ENCODE measurements at places on chromosomes 12 and 14.
A peak's percentile ranks its signal among the peaks of the same experiment; 100 is the strongest.

GRCh38 chr12:9039397-9039977 lies 50.1 kb downstream of the KLRG1 start:
- peak; percentile 59 for DNase-seq

- DNase-seq = no peak
Measured at GRCh38 chr12:20375560-20375959, 7.2 kb downstream of the PDE3A start.

- DNase-seq = no peak
Measured at GRCh38 chr12:13770576-13770975, 210.8 kb downstream of the GRIN2B start.

DNA sequence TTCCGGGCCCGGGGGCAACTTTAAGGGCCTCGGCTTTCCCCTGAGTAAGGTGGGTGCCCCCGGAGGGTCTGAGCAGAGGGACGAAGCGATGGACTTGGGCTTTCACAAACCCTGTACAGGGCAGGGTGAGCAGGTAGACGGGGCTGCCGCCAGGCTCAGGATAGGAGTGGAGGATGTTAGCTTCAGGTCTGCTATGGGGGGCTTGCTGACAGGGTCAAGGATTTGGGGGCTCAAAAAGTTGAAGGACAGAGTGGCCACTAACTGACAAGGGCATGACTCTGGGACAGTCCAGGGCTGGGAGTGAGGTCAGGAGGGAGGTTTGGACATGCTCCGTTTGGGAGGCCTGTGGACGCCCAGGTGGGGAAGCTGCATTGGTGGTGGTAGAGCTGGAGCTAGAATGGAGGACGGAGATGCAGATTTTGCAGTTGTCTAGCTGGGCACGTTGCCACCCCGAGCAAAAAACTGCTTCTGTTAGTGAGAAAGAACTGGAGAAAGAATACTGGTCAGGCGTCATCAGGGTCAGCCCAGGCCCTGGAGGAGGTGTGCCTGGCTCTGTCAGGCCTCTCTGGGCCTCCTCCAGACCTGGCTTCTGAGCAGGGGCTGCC lies 113.3 kb downstream of the ADGRD1 start:
- DNase-seq = no peak

DNA sequence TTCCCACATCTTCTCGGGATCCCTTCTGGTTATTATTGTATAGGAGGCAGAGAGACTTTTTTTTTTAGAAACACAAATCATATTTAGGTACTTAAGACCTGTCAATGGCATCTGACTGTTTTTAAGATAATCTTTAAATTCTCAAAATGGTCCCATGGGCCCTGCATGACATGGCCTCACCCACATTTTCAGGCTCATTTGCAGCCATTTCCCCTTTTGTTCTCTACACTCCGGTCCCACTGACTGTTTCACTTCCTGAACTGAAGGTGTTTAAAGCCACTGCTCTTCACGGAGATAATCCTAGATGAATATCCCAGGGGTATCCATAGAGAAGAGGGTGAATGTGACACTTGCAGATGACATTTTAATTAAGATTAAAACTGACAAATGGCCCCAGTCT lies 12.3 kb upstream of the C12orf71 start:
- no peak for DNase-seq

DNA sequence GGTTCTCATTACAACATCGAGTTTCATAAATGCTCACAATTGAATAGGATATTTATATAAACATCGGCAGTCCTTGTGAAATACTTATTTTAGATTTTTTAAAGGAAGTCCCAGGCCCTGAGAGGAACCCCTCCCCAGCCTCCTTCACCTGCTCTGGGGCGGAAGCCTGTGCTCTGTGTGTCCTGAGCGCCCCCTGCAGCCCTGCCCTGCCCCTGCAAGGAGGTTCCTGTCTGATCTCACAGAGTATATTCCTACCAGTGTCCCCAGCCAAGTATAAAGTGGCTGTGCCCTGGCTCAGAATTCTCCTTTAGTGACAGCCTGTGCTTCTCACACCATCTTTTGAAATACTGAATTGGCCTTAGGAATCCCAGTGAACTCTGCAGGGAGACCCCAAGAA lies 659.5 kb downstream of the TMEM121 start:
- DNase-seq = no peak

GRCh38 chr14:22852599-22852939 lies 16.2 kb downstream of the MMP14 start:
- DNase-seq = no peak

- no peak for DNase-seq
Measured at GRCh38 chr12:88648625-88649024, 68.4 kb upstream of the KITLG start.

DNA sequence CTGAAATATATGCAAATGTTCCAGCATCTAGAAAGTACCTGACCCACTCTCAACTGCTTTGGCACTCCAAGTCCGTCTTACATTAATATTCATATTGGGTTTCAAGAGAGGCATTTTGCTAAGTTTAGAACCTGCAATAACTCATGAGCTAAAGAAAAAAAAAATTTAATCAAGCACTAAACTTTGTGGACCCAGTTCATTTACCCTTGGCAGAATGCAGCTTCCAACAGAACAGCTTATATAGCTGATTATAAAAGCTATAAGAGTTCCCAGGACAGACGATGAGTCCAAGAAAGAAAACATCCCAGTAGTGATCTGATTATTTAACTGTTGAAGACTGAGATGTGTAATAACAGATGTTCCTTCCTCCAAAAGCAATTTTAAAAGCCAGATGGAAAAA lies 592.0 kb downstream of the KCNH5 start:
- no peak for DNase-seq

DNA sequence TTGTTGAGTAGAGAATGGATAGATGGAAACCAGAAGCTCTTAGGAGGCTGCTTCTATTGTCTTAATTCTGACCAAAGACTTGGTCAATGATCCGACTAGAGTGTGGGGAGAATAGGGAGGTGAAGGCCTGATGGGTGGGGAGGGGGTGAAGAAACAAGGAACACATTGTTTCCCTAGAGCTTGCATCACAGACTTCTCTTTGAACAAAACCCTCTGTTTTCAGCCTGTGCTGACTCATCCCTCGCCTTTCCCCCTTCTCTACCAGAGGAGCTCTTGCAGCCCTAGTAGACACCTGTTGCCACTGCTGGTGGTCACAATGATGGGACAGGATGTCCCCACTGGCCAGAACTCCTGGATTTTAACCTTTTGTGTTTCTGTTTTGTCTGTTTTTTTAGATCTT lies 46.8 kb upstream of the CISTR start:
- DNase-seq = peak; percentile 17

DNA sequence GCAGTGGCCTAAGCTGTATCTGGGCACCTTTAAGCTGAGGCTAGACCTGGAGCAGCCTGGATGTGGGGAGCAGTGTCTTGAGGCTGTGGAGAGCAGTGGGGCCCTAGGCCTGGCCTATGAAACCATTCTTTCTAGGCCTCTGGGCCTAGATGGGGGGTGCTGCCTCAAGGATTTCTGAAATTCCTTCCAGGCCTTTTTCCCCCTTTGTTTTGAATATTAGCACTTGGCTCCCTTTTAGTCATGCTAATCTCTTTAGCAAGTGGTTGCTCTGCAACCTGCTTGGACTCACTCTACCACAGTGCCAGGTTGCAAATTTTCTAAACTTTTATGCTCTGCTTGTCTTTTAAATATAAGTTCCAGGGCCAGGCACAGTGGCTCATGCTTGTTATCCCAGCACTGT lies 41.6 kb upstream of the RFX4 start:
- no peak for DNase-seq

DNA sequence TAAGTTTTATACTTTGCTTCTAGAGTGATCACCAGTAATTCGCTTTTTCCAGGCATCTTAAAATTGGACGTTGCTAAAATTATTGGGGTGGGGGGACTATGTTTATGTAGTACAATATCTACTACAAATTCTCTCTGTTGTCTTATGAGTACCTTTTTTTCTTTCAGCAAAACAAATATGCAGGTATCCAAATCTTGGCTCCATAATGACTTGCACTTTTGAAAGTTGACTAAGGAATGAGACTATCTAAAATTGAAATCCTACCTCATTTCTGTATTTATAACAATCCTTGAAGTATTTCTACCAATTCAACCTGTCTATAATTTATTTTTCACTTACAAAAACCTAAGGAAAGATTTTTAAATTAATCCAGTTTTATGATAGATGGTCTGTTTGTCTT lies 2.4 kb downstream of the DYNC1H1 start:
- DNase-seq = no peak

- DNase-seq = no peak
Measured at GRCh38 chr12:25926536-25926935, 31.9 kb upstream of the RASSF8 start.

DNA sequence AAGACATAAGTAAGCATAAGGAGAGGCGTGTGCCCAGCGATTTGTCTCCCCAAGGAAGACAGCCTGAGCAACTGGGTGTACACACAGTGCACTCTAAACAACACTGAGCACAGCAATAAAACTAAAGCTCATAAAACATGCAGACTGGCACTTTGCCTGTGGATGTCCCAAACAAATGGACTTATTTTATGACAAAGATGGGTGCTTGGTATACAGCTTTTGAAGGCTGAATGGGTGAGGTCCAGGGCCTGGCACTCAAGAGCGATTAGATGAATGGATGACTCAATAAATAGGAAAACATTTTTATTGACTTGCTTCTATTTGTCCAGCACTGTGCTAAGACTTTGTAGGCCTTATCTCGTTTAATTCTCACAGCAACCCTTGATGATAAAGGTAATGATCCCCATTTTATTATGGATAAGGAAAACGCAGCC lies 28.5 kb downstream of the LGMN start:
- DNase-seq = no peak

DNA sequence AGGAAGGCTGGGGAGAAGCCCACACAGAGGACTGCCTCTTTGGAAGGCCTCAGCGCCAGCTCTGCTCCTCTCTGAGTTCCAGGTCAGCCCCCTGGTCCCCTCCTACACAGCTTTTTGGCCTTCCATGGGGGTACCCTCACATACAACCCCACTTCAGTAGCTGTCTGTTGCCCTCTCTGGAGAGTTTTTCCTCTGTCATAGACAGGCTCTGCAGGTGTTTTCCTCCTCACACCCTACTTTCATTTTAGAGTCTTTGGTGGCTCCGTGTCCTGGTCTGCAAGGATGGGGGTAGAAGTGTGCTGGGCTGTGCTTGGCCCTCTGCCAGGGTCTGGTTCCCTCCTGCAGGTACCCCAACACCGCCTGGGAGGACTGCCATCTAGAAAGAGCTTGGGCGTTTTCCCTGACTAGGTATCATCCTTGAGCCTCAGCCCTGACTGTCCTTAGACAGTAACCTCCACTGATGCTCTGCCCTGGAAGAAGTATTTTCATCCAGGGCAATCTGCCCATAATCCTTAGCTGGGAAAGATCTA lies 15.1 kb downstream of the ZDHHC22 start:
- no peak for DNase-seq

DNA sequence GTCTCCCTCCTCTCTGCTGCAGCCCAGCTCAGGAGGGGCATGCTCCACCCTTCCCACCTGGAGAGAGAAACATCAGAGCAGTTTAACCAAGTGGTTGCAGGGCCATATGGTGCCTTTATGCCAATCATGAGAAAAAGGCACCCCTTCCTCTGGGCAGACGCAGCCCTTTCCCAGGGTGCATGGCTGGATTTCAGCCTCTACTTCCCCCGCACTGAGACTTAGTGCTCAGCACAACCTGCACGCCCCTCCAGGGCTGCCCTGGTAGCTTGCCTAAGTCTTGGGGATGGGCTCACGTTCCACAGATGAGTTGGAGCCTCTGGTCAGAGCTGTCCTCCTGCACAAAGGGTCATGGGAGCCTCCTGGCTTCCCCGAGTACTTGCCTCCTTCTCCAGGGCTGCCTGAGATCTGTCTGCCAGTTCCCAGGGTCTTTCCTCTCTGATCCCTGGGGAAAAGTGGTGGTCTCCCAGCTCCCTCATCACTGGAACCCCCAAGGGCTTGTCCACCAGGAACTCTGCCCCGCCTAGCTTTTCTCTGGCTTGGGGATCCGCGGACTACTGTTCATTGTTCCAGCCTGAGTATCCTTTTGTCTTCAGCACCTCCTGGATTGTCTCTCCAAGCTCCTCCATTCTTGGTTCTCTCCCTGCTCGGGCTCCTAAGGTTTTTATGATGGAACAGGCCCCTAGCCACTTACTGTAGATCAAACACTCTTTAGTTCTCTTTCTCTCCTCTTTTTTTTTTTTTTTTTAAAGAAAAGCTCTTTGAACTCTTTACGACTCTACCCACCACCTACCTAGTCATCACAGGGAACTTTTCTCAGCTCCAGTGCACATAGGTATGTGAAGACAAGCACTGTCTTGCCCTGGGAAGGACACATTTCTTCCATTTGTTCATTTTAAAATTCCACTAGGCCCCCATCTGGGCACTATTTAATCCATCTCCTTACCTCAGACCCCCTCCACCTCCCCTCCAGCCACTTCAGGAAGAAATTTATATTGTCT lies 6.1 kb upstream of the KRT74 start:
- DNase-seq = peak; percentile 73

- no peak for DNase-seq
Measured at GRCh38 chr12:121966959-121967358, 48.6 kb downstream of the CFAP251 start.

DNA sequence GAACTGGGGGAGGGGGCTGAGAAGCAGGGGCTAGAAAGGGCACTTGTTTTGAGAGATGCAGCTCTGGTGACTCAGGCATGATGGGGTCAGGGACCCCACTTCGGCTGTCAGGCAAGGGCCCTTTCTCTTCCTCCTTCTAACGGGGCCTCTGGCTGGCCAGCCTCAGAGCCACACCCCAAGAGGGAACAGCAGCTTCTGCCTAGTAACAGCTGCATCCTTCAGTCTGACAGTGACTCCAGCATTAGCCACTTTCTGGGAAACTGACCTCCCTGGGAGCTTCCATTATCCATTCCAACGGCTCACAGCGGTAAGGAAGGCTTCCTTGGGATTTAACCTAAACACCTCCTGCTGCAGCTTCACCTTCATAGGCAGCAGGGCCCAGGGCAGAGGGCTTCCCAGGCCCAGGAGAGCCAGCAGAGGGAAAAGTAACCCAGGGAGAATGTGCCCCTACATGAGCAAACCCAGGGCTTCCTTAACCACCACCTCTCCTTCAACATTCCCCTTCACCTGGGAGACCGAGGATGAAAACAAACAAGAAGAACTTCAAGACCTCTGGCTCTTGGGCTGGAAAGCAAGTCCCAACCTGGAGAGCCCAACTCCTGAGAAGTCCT lies 2.7 kb downstream of the NCKAP5L start:
- DNase-seq = peak; percentile 6

DNA sequence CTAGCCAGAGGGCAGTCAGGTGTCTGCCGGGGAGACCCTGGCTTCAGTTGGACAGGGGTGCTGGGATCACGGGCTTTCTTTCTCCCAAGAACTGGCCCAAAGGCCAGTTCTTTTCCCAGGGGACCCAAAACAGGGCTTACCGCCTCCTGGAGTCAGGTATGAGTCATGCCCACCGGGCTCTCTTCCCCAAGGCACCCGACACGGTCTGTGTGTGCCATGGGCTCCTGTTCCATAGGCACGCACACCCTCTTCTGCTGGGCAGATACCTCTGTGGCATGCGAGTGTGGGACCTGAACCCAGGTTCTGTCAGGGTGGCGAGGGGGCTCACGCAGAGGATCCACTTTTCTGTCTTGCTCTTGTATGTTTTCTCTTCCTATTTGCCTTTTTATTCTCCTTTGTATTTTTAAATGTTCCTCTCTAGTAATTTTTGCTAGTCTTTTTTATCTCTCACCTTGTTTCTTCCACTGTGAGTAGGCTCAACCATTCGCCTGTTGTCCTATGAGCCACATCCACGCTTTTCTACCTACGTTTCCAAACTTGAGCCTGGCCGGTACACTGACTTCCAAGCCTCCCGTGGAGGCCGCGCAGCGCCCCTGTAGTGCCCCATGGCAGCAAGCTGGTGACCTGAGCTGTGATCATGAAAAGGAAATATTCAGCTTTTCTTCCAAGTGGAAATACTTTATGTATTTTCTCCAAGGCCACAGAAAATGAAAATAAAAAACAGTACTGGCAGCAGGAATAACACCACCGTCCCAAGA lies 362.2 kb downstream of the CACNA1C start:
- DNase-seq = no peak
